Myometrial cell (primary cell): ENCODE measurements at places on chromosomes 2 and 18. TPM values are rescaled to one million over a fixed set of nuclear protein-coding genes. Genes with fewer than 3 reads are reported as not detected.

Gene TFCP2L1
- total RNA-seq: not detected in 2 replicates

Gene MLPH
- total RNA-seq: 39.3 and 40.9 TPM in 2 replicates

Gene ANKRD30B
- total RNA-seq: not detected in 2 replicates

Gene GREB1L
- 0.89 and 1.2 TPM in 2 replicates for total RNA-seq

Gene RSAD2
- not detected in 2 replicates for total RNA-seq

Gene AQP4
- total RNA-seq: not detected in 2 replicates

Gene FEV
- not detected in 2 replicates for total RNA-seq

Gene SPHKAP
- not detected in 2 replicates for total RNA-seq

Gene POTEF
- not detected in 2 replicates for total RNA-seq

Gene APCDD1
- 0.18 TPM in 1 of 2 replicates, not detected in the other for total RNA-seq

Gene SERPINB2
- not detected in 2 replicates for total RNA-seq

Gene DPY30
- total RNA-seq: 122 and 129 TPM in 2 replicates

Gene MALL
- 204 and 210 TPM in 2 replicates for total RNA-seq

Gene UGT1A10
- not detected in 2 replicates for total RNA-seq

Gene POTEJ
- not detected in 2 replicates for total RNA-seq

Gene DSC2
- not detected in 2 replicates for total RNA-seq

Gene GALNT5
- total RNA-seq: 2.9 and 4.3 TPM in 2 replicates

Gene ST8SIA3
- not detected in 2 replicates for total RNA-seq

Gene UGT1A9
- not detected in 2 replicates for total RNA-seq

Gene UBE2E3
- total RNA-seq: 94.6 and 186 TPM in 2 replicates

Gene C1GALT1C1L
- total RNA-seq: 0.86 and 3.9 TPM in 2 replicates

Gene EPB41L3
- total RNA-seq: not detected in 2 replicates

Gene GALNT14
- total RNA-seq: 0.18 and 0.29 TPM in 2 replicates

Gene BMP10
- total RNA-seq: not detected in 2 replicates
